Bronchial smooth muscle cell (primary cell): ENCODE measurements at places on chromosomes 12 and 14. TPM values are rescaled to one million over a fixed set of nuclear protein-coding genes. Genes with fewer than 3 reads are reported as not detected.

ZFHX2 gene
- 0.09 and 0.32 TPM in 2 replicates for total RNA-seq

TEDC1 gene
- 1.5 and 2.4 TPM in 2 replicates for total RNA-seq

ADCY4 gene
- 1.4 and 9.3 TPM in 2 replicates for total RNA-seq

GPR65 gene
- total RNA-seq = not detected in 2 replicates

KRT81 gene
- under 0.01 TPM in 1 of 2 replicates, not detected in the other for total RNA-seq

FOXN4 gene
- total RNA-seq = not detected in 2 replicates

TROAP gene
- 1.0 and 4.7 TPM in 2 replicates for total RNA-seq

SYT1 gene
- total RNA-seq = 0.60 and 10.1 TPM in 2 replicates

PTGDR gene
- 0.16 and 0.17 TPM in 2 replicates for total RNA-seq

ARMH4 gene
- 2.8 and 3.0 TPM in 2 replicates for total RNA-seq

SLC38A4 gene
- total RNA-seq = 0.34 and 0.79 TPM in 2 replicates

POTEG gene
- not detected in 2 replicates for total RNA-seq

SLC39A5 gene
- 0.26 and 0.47 TPM in 2 replicates for total RNA-seq

RNASE1 gene
- total RNA-seq = 0.16 TPM in 1 of 2 replicates, not detected in the other

KRT82 gene
- not detected in 2 replicates for total RNA-seq

FSCB gene
- total RNA-seq = under 0.01 TPM in 1 of 2 replicates, not detected in the other

SIX1 gene
- total RNA-seq = 9.8 and 18.1 TPM in 2 replicates

TCL1B gene
- not detected in 2 replicates for total RNA-seq

GPR135 gene
- total RNA-seq = 0.94 and 1.7 TPM in 2 replicates

RPGRIP1 gene
- 0.16 TPM in 1 of 2 replicates, not detected in the other for total RNA-seq

PAWR gene
- total RNA-seq = 2.0 and 5.2 TPM in 2 replicates

CLEC1B gene
- total RNA-seq = not detected in 2 replicates

SMOC1 gene
- total RNA-seq = 0.34 and 2.0 TPM in 2 replicates

TMPO gene
- total RNA-seq = 15.3 and 22.1 TPM in 2 replicates

KRT77 gene
- total RNA-seq = not detected in 2 replicates
